ENCODE measurements at places on chromosomes 11 and 22.

- no peak for DNase-seq
Measured at GRCh38 chr11:32154275-32154674, 63.4 kb downstream of the RCN1 start.

GRCh38 chr22:23754980-23755636 lies 883 bp upstream of the VPREB3 start:
- no peak for DNase-seq

- no peak for DNase-seq
Measured at GRCh38 chr22:43342347-43343261, 568 bp downstream of the SCUBE1 start.

DNA sequence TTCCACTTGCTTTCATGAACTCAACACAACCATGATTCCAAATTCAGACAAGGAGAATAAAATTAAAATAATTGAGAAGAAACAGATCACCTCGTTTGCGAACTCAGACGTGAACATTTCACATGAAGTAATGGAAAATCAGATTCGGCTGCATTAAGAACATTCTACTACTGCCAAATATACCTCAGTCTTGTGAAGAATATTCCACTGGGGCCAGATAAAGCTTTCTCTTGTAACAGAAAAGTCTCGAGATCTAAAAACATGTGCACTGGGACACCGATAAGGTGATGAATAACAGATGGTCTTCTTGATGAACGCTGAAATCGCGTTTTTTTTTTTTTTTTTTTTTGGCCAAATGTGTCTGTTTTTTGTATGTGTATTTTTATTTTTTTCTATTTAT lies 761.1 kb downstream of the BRD1 start:
- no peak for DNase-seq

DNA sequence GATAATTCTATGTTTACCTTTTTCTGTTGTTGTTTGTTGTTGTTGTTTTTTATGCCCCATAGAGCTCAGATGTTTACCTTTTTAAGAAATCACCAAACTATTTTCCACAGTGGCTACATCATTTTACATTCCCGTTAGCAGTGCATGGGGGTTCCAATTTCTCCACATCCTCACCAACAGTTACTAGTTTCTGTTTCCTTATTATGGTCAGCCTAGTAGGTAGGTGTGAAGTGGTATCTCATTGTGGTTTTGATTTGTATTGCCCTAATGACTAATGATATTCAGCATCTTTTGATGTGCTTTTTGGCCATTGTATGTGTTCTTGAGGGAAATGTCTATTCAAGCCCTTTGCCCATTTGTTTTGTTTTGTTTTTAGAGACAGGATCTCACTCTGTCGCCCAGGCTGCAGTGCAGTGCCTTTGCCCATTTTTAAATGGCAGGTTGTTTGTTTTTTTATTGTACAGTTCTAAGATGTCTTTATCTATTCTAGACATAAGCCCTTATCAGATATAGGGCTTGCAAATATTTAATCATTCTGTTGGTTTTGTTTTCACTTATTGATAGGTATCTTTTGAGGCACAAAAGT lies 27.5 kb downstream of the CHEK2 start:
- DNase-seq: no peak

DNA sequence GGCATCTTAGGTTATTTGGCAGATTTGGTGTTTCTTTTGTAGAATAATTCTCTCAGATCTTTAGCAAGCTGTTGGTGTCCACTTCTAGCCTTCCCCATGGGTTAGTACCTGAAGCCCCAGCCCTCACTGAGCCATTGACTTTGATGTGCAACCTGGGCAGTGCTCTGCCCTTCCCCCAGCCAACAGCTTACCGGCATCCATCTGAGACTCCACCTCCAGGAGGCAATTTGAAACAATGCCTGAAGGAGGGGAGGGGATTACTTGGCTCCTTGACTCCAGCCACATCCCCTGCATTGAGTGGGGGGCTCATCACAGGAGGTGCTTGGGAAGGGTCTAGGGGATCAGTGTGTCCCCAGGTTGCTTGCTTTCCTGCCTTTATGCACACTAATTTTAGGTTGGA lies 114.8 kb downstream of the TRIM29 start:
- no peak for DNase-seq

- no peak for DNase-seq
Measured at GRCh38 chr11:17508791-17509190, 32.1 kb upstream of the ABCC8 start.

- no peak for DNase-seq
Measured at GRCh38 chr11:60633645-60634044, 65.8 kb upstream of the MS4A8 start.

DNA sequence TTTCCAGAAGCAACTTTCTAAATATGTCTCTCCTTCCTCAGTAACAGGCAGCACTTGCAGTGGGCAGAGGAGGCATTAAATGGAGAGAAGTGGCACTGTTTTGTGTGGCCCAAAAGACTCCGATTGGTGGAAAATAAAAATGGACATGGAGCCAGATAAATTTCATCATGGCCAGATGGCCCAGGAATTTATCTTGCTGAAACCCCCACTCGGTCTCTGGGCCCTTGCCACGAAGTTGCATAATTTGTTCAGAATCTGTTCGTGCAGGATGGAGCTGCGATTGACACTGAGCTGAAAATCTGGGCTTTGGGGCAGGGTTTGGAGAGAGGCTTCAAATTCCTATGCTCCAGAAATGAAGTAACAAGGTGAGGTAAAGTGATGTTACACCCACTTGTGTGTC lies 65.5 kb downstream of the C11orf91 start:
- no peak for DNase-seq

- DNase-seq: no peak
Measured at GRCh38 chr22:22838148-22838786, 49.3 kb upstream of the IGLL5 start.

DNA sequence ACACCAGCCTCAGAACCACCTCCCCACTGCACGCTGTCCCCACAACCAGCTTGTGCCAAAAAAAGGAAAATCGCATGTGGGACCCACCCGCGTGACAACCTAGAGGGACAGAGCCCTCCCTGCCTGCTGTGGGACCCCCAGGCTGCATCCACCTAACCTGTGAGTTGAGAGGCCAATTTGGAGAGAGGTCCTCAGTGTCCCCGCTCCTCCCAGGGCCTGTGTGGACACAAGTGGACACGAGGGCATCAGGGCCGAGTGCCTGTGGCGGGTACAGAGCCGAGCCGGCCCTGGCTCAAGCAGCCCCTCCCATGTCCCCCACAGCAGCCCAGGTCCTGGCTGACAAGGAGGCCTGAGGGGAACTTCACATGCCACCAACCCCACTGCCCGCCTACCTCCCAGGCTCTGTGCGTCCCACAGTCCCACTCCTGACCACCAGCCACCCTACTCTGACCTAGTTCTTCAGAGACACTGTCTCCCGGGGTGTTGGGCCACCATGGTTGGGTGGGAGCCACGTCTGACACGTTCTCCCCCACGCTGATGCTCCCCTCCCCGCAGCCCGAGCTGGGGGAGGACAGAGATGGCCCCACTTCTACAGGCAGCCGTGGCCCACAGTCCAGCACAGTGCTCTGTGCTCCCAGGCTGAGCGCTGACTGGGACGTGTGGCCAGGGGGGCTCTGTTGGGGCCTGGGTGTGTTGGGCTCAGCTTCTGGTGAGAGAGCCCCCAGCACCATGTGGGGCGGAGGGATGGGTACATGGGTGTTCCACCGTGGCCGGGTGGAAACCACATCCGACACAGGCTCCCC lies 19.2 kb downstream of the SELENOO start:
- no peak for DNase-seq

- DNase-seq: no peak
Measured at GRCh38 chr11:18736590-18737148, 10.7 kb upstream of the IGSF22 start.

GRCh38 chr11:33920838-33921613 lies 29.1 kb upstream of the LMO2 start:
- DNase-seq: no peak

- no peak for DNase-seq
Measured at GRCh38 chr22:49298834-49299750, 528.6 kb downstream of the BRD1 start.

- no peak for DNase-seq
Measured at GRCh38 chr22:30216710-30217109, 29.8 kb downstream of the LIF start.

GRCh38 chr11:134275534-134276395 lies at the start of gene GLB1L3:
Gene GLB1L3, plus strand, starts transcription at chr11:134276379. Its CDS starts 362 bp downstream, at chr11:134276741.
- DNase-seq: peak; percentile 79

- no peak for DNase-seq
Measured at GRCh38 chr11:76591416-76591815, 79.1 kb downstream of the LRRC32 start.

- DNase-seq: no peak
Measured at GRCh38 chr11:58192229-58192628, 3.4 kb downstream of the OR9Q2 start.

DNA sequence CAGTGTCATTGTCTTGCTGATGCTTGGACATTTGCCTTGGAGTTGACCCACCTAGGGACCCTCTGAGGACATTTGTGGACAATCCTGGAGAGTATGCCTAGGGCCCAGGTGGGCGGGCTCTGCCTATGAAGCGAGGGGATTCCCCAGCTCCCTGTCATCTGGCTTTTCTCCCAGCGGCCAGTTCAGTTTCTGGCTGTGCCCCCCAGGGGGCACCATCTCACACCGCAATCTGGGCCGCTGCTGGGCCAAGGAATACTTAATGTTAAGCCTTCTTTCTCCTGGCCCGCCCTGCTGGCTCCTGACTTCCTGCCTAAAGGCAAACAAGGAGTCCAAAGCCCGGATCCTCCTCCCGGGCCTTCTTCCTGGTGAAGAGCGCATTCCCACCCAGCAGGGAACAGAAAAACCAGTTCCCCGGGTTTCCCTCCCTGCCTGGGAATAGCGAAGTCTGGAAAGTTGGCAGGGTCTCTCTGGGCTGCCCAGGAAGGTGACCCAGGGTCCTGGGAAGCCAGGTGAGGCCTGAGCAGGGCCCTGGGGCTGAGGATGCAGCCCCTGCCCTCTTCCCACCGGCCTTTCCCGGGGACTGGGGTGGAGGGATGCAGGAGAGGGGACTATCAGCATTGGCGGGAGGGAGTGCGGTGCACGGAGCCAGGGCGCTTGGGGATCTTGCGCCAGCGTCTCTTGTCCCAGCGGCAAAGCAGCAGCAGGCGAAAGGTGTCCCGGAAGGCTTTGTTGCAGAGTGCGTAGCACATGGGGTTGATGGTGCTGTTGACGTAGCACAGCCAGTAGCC lies 11.9 kb downstream of the CHRM1 start:
- no peak for DNase-seq

DNA sequence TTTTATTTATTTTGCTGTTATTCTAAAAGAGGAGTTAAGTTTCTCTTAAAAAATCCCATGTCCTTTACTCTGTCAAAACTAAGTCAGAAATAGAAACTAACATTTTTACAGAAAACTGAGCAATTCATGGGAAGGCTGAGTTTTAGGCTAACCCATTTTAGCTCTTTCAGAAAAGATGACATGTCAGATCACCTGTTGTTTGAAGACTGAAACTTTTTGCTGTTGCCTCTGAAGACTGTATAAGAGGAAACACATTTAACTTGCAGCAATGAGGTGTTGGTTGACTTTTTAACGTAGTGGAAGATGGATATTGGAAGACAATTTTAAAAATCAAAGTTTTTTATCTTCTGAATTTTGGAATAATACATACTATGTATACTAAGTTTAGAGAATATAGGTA lies 115.4 kb downstream of the METTL15 start:
- no peak for DNase-seq

GRCh38 chr11:90630176-90630575 lies 407.3 kb upstream of the CHORDC1 start:
- DNase-seq: no peak

- no peak for DNase-seq
Measured at GRCh38 chr22:31277741-31278140, 14.5 kb downstream of the PIK3IP1 start.

- DNase-seq: no peak
Measured at GRCh38 chr11:128465531-128465930, 121.8 kb downstream of the ETS1 start.

DNA sequence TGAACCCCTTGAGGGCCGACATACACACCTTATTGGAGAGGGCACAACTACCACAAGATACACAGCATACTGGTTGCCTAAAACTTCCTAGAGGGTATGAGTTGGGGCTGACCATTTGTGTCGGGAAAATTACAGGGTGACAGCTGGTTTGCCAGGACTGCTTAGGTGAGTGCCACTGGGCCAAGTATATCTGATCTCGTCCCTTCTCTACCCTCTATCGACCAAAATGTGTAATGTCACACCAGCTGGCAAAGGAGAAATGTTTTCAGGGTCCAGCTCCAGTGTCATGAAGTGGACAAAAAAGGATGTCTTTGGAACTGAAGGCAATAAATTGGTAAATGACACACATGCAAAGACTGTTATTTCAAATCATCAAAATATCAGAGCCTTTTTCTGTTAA lies 126.1 kb downstream of the PGR start:
- DNase-seq: no peak

GRCh38 chr11:21893565-21893867 lies 299.4 kb upstream of the ANO5 start:
- no peak for DNase-seq

GRCh38 chr11:3977078-3977477 lies 117.5 kb upstream of the RRM1 start:
- DNase-seq: no peak

- DNase-seq: no peak
Measured at GRCh38 chr11:121829159-121829643, 286.8 kb downstream of the BLID start.

- DNase-seq: no peak
Measured at GRCh38 chr11:86743223-86744118, 56.9 kb upstream of the PRSS23 start.

DNA sequence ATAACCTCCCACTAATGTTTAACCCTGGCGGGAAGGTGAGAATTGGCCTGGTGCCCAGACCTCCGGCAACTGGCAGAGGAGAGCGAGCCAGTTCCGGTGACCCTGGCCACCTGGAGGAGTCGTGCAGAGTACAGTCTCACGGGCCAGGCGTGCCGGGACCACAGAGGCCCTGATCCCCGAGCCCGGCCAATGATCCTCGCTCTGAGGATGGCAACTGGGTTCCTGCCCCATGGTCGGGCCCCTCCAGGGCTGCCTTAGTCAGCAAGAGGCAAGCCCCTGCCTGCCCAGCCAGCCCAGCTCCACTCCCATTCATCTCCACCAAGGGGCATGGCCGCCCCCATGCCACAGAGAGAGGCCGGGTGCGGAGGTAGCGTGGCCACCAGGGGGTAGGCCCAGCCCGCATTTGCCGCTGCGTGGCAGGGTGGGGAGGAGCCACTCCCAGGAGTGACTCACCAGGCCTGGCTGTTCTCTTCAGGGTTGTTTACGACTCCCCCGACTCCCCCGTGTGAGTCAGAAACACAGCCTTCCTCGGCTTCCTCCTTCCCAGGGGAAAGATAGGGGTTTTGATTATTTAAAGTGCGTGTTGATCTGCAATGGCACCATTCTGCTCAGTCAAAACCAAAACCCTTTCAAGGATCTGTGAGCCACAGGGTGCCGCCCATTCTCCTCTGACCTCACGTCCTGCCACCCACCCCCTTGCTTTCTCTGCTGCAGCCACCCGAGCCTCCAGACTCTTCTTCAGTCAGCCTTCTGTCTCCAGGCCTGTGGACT lies at the start of gene SLC25A45:
Gene SLC25A45, minus strand, starts transcription at position 614 of the 771 bp plus-strand sequence. CDS start 695 bp downstream, outside the sequence.
- DNase-seq: peak; percentile 90
